RKO (cell line): ENCODE measurements at places on chromosomes 11 and 22.

GRCh38 chr11:76978239-76978638 is 56.0 kb upstream of the B3GNT6 start:
- DNase-seq: no peak

- peak; percentile 96 for DNase-seq
These were observed 61.4 kb upstream of the BMAL1 start for GRCh38 chr11:13216019-13216710.

DNA sequence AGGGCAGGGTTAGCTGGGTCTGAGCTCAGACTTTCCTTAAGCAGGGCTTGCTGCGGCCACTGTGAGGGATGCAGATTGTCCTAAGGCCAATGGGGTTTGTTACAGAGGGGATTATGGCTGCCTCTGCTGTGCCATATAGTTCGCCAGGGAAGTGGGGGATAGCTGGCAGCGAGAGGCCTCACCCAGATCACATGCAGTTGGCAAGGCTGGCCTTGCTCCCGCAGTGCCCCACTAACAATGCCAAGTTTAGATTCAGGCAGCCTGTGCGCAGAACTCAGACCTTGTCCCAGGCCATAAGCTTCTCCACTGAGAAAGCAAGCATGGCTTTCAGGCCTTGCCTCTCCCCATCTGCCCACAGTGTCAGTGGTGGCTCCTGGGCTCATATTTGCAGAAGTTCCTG is 4.7 kb upstream of the APOL2 start:
- DNase-seq: no peak

DNA sequence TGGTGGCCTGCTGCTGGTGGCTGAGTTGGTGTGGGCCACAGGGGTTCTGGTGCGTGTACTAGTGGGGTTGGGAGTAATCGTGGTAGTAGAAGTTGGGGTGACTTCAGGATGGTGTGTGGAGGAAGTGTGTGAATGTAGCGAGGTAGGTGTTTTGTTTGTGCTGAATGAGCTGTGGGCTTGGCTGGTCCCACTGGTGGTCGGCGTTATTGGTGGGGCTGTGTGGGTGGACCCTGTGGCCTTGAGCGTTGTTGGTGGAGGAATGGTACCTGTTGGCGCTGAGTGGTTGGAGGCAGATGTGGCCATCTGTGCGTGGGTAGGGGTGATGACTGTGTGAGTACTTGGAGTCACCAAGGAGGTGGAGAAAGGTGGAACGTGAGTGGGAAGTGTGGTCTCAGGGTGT is 18.4 kb downstream of the MUC6 start:
- DNase-seq: no peak

GRCh38 chr11:28153586-28153985 is 45.4 kb downstream of the METTL15 start:
- no peak for DNase-seq

GRCh38 chr11:73139476-73140198 is 2.5 kb downstream of the FCHSD2 start:
- DNase-seq: peak; percentile 42

DNA sequence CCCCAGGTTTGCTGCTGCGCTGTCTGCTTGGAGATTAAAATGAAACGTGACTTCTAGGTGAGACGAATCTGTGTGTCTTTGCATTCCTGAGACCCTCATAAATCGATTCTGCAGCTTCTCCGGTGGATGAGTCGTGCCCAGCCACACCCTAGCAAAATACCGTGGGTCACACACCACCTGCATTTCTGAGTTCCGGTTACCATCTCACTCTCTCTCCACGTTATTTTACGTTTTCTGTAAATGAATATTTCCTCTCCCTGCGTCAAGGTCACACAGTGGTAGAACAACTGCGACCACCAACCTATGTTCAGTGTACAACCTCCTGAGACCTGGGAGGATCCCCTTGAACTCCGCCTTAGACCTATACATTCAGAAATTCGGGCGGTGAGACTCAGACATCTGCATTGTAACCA is 1.1 kb downstream of the YWHAH start:
- DNase-seq: peak; percentile 21

- no peak for DNase-seq
These were observed 38.0 kb downstream of the C2CD3 start for GRCh38 chr11:74132833-74133232.

- DNase-seq: no peak
These were observed 32.8 kb downstream of the CADM1 start for GRCh38 chr11:115471367-115471766.

GRCh38 chr11:31676280-31676982 is 134.7 kb downstream of the PAX6 start:
- no peak for DNase-seq
